ENCODE measurements at places on chromosomes 5 and 9. TPM values are rescaled to one million over a fixed set of nuclear protein-coding genes. Genes with fewer than 3 reads are reported as not detected.

Gene PCDHB6
- total RNA-seq = not detected

Gene PKD2L2
- total RNA-seq = not detected

Gene SHOC1
- not detected for total RNA-seq

Gene GZMA
- 13.7 TPM for total RNA-seq

Gene FOXD4
- not detected for total RNA-seq

Gene LCN9
- total RNA-seq = not detected

Gene PGM5
- not detected for total RNA-seq

Gene HAVCR2
- total RNA-seq = 23.2 TPM

Gene BARHL1
- not detected for total RNA-seq

Gene GOLM1
- total RNA-seq = 2.1 TPM

Gene PCSK1
- not detected for total RNA-seq

Gene CYSRT1
- 0.70 TPM for total RNA-seq

Gene C9orf153
- 0.39 TPM for total RNA-seq

Gene CBY3
- 0.61 TPM for total RNA-seq

Gene CDH10
- not detected for total RNA-seq

GRCh38 chr5:126970517-126971017, 59.8 kb downstream of the MARCHF3 start:
- no peak for DNase-seq

DNA sequence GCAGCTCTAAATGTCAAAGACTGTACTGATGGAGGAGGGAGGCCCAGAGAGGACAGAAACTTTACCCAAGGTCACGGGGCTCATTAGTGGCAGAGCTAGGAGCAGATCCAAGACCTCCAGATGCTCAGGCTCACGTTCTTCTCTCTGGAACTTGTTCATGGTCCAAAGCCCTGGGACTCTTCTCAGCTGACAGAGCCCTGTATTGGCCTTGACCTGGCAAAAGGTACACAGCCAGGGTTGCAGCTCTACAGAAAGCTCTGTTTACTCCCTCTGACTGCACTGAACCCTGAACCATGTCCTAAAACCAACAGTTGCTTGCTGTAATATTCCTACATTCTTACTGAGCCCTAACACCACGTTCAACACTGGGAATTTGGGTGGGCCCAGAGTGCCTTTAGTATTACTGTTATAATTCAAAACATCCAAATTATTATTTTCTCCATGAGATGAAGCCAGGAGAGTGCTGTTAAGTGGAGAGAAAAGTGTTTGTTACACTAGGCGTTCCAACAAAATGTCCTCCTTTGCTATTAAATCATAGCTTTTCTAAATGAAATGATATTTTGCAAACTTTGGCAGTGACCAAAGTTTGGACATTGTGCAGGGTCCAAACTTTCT, 602.4 kb upstream of the CLINT1 start:
- no peak for DNase-seq

- DNase-seq = no peak
Observed at GRCh38 chr5:158014372-158014771, 155.4 kb upstream of the CLINT1 start.

GRCh38 chr9:34322899-34323591, 6.0 kb downstream of the KIF24 start:
- no peak for DNase-seq

GRCh38 chr9:80763536-80763935, 925.8 kb downstream of the TLE1 start:
- no peak for DNase-seq

DNA sequence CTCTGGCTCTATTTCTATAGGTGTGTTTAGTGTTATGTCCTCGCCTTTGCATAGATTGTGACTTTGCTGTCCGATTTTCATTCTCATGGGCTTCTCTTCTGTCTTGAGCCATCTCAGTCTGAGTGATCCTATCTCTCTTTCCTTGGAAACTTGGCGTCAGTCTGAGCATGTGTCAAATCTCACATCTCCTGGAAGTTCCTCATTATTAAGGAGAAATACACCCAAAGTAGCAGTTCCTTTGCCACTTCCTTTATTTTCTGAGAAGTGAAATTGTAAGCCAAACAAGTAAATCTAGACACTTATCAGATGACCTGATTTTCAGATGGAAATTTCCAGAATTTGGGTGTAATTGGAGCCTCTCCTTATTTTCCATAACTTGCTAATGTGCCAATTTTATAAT, 126.9 kb upstream of the ANKH start:
- DNase-seq = no peak

DNA sequence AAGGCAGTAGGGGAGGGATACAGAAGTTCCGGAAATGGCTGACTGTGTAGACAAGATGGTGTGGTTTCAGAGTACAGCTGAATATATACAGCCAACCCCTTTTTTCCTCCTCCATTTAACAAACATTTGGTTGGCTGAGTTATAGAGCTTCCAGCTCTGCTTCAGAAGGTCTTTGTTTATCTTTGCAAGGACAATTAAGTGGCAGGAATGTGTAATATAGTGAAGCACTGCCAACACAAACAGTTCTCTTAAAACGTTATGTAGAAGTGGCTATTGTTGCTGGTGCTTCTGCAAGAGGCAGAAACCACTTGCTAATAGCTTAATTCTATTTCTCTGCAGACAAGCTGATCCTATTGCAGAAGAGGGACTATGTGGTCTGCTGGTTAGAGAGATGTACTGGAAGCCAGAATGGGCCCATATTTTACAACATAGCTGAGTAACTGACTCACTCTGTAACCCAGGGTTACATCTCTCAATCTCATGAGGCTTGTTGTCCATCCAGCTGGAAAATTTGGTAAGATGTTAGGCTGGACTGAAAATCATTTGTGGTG, 62.7 kb upstream of the OSMR start:
- DNase-seq = no peak

- DNase-seq = peak; percentile 71
Observed at GRCh38 chr5:119355244-119355638, 578 bp upstream of the TNFAIP8 start.

GRCh38 chr9:3478549-3478953, 47.2 kb downstream of the RFX3 start:
- peak; percentile 25 for DNase-seq

DNA sequence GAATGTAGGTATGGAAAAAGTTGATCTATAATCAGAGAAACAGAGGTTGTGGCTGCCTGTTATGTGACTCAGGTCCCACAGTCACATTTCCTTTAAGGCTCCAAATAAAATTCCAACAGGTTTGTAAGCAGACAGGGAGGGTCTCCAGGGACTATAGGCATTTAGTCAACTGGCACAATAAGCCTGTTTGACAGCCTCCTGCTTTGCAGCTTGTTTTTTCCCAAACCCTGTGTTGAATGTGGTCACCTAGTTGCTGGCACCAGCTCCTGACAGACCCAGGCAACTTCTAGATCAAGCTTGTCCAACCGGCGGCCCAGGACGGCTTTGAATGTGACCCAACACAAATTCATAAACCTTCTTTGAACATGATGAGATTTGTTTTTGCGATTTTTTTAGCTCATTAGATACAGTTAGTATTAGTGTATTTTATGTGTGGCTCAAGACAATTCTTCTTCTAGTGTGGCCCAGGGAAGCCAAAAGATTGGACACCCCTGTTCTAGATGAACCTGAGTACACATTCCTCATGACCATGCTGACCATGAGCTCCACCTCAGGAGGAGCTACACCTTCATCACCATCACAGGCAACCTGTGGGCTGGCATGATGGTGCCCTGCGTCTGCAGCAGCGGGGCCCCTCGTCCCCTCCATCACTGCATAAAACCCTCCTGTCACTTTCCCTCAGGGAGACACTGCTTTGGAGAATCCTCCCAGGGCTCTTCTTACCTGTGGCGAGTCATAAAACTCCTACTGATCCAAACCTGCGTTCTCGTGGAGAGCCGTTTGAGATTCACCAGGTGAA, 15.7 kb upstream of the GRHPR start:
- DNase-seq = no peak

DNA sequence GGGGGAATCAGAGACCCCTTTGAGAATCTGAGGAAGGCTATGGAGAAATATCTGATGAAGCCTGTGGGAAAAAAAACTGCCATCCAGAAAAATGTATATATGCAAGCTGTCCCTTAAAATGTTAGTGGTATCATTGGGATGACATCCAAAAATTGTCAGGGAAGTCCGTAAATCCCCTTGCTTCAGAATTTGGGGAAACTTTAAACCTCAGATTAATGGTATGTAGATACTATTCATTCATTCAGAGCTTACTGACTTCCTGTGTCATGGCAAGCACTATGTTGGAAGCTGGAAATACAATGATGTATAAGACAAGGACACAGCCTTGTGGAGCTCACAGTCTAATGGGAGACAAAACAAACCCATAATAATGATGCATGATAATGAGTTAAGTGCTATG, 10.9 kb upstream of the MOB3B start:
- no peak for DNase-seq

DNA sequence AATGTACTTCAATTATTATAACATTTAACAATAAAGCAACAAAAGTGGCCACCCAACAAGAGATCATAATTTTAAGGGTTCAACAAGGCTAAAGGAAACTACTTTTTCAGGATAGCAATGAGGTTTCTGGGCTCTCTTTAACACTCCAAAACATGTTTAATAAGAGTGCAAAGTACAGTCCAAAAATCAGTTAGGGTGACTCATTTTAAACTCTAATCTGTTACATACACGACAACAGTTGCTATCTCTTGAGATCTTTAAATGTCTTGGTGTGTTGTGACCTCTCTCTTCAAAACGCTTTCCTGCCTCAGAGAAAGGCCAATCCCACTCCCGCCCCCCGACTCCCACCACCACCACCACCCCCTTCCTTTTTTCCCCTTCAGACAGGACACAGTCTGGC, 11.5 kb downstream of the NFIB start:
- DNase-seq = no peak

GRCh38 chr5:170008376-170008775, 28.1 kb upstream of the INSYN2B start:
- DNase-seq = no peak

GRCh38 chr5:15373151-15373550, 126.8 kb upstream of the FBXL7 start:
- no peak for DNase-seq

DNA sequence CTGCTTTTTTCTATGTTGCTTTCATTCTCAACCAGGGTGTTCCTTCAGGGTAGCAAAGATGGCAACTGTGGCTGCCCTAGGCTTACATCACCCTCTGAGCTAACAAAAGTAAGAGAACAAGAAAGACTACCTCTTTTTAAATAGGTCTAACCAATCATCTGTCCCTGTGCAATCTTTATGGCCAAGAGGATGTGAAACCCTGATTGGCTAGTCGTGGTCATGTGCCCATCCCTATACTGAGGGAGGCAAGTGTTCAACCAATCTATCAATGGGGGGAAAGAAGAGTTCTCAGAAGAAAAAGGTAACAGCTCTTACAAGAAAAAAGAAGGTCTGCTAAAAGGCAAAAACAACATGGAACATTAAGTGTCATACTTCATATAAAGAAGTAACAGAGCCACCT, 11.7 kb upstream of the SNCAIP start:
- no peak for DNase-seq

DNA sequence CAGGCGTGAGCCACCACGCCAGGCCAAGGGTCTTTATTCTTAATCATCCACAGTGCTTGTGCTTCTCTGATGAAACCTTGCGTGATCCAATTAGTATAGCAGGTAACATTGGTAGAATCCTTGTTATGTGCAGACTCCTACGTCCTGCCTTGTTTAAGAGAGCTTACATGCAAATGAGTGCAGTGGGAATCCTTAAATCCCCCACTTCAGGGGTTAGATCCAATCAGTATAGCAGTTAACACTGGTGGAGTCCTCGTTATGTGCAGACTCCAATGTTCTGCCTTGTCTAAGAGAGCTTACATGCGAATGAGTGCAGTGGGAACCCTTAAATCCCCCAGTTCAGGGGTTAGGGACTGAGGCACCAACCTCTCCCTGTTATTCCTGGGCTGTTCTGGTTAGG, 193.4 kb downstream of the SEMA6A start:
- DNase-seq = no peak

DNA sequence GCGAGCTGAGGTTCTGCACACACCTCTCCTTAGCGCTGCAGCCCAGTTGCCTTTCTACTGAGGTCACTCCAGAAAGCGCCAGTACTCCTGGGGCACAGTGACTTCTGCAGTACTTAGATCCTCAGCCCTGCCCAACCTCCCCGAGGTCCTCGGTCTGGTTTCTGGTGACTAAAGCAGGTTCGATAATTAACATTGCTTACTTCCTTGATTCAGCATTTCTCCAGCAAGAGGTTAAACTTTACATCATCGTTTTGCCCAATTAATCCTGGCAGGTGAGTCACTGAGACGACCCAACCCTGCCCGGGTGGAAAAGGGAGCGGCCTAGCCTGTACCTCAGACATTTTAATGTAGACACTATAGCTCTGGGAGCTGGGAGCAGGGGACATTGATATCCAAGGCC, 77.6 kb downstream of the PLAC8L1 start:
- DNase-seq = no peak

GRCh38 chr9:137354153-137354844, 52.2 kb upstream of the NRARP start:
- DNase-seq = no peak

DNA sequence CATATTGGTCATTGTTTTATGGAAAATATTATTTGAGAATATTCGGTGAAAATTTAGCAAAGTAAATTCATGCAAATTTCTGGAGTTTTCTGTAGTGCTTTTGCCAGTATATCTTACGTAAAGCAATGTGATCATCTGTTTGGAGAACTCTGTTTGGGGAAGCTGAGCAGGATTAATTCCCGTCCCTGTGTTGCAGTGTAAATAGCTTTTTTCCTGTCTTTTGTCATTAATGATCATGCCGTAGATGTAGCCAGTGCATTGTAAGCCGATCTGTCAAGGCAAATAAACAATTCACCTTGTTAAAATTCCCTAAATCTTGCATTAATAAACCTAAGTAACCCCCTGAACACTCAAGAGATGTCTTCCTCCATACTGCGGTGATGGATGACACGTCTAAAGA, 39.2 kb downstream of the PPIC start:
- DNase-seq = no peak

DNA sequence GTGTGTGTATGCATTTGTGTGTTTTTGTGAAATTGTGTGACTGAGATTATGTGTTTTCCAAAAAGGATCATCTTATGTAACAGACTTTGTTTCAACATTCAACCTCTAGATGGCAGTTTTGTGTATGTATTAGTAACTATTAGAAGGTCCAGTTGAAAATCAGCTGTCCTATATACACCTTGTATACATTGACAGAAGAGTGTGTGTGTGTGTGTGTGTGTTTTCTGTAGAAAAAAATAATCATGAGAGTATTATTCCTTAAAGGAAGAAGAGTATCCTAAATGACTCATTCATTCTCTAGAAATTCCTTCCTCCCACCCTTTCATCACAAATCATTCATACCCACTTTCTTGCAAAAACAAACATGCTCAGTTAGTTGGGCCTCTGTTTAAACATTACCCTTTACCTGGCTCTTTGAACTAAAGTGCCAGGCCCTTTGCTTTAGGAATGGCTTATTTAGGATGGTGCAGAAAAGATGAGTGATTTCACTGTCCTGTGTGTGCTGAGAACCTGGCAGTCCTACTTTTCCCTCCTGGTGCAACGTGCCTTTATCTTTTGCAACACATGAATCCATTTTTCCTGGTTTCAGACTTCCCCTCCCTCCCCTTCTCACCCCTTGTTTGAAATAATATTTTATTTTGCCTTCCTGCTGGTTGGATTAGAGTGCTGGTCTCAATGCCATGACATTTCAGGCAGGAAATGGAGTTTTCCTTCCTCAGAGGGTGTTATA, 152.2 kb downstream of the ARHGAP26 start:
- DNase-seq = no peak

All from activated CD4-positive, alpha-beta memory T cell treated with anti-CD3 and anti-CD28 coated beads for 36 hours (primary cell).